ENCODE measurements at places on chromosomes 2 and 18.
A peak's percentile ranks its signal among the peaks of the same experiment; 100 is the strongest.

DNA sequence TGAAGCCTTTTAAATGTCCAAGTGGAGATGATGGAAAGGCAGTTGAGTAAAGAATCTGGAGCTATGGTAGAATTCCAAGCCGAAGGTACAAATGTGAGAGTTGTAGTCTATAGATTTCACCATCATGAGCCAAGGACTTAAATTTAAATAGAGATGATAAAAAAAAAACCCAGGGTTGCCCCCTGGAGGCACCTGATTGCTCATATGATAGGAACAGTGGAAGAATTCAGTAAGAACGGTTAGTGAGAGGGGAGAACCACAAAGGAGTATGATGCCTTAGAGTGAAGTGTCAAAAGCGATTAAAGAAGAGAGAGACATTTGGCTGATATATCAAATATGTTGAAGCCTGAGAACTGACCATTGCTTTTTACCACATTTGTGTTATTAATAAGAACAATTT is 11.9 kb downstream of the NYAP2 start:
- DNase-seq: no peak

- peak; percentile 95 for DNase-seq
Observed at GRCh38 chr2:5691985-5692529, at the start of gene SOX11. TSS of gene SOX11 (plus strand) at chr2:5692384. CDS start at chr2:5692722, 338 bp downstream.

DNA sequence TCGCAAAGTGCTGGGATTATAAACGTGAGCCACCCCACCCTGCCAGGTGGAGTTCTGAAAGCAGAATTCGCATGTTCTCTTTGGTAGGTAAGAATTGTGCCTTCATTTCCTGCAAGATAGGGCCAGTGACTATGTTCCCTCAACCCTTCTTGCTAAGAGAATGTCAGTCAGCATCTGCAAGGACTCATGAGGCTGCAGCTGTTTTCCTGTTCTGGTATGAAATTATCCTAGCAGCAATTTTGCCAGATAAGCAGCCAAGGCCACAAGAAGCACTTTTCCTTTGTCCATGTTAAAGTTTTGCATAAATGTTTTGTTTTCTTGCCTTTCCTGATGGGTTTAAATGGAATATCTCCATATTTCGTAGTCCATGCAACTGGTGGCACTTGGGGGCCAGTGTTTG is 6.8 kb upstream of the ARHGAP28 start:
- no peak for DNase-seq

DNA sequence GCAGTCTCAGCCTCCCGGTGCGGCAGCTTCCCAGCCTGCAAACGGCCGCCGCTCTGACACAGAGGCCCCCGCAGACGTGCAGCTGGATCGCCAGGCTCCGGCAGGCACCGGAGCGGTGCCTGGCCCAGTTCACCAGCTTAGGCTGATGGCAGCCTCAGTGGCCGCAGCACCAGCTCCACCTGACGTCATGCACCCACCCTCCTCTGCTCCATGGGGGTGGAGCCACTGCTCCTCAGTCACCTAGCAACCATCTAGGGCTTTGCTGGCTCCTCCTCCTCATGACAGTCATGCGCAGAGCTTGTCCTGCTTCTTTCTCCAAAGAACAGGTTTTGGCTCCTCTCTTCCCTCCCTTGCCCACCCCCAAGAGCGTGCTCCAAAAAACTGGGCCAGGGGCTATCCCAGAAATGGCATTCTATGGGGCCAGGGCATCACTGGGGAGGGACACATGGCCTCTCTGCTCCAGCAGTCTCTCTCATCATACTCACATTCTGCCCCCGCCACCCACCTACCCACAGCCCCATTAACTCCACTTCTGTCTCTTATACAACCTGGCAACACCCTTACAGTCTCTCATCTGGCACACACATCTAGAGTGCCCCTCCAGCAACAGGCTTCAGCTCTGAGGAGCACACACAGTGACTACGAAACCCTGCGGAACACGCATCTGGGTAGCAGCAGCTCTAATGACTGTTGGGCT is 5.5 kb downstream of the DCTN1 start:
- DNase-seq: no peak

GRCh38 chr18:75728621-75729020 is 301.1 kb upstream of the SMIM21 start:
- DNase-seq: no peak

- DNase-seq: no peak
Observed at GRCh38 chr2:100812116-100812515, 7.8 kb upstream of the NPAS2 start.

GRCh38 chr18:56431551-56431950 is 206.8 kb downstream of the TXNL1 start:
- no peak for DNase-seq

DNA sequence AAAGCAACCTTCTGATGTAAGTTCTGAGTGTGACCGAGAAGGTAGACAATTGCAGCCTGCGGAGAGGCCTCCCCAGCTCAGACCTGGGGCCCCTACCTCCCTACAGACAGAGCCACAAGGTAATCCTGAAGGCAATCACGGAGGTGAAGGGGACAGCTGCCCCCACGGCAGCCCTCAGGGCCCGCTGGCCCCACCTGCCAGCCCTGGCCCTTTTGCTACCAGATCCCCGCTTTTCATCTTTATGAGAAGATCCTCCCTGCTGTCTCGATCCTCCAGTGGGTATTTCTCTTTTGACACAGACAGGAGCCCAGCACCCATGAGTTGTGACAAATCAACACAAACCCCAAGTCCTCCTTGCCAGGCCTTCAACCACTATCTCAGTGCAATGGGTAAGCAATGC is 3.0 kb downstream of the BCL2L11 start:
- DNase-seq: no peak

DNA sequence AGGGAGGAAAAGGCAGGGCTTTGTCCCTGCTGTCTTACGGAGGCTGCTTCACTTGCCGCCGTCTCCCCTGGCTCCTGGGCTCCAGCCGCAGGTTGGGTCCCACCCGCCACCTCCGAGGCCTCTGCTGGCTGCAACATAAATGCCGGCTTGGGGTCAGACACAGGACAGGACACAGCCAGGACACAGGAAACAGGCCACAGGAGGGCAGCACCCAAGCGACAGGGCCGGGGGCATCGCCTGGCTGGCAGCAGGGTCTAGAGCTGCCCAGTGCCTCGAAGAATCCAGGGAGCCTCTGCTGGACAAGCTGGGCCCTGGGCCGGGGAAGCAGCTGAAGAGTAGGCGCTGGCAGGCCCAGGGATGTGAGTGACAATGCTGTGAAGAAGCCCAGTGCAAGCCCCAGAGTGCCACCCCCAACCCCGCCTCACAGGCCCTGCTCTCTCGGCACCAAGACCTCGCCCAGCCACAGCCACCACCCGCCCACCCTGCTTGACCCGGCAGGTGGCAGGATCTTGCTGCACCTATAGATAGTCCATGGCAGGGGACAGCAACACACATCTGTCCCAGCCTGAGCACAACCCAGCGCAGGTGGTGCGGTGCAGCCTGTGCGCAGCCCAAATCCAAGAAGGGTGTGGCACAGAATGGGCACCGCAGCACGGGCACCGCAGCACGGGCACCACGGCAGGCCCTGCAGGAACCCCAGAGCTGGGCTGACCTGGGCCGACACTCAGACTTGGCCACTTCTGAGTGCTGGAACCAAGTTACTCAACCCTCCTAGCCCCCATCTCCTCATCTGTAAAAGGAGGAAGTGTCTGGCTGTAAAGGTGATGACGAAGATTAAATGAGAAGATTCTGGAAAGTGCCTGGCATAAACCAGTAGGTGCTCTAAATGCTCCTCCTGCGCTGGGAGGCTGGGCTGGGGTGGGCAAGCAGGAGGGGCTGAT is 55.6 kb downstream of the BIN1 start:
- no peak for DNase-seq

- DNase-seq: no peak
Observed at GRCh38 chr2:48713647-48714046, 41.9 kb downstream of the LHCGR start.
